ENCODE measurements at places on chromosomes 12 and 14.

DNA sequence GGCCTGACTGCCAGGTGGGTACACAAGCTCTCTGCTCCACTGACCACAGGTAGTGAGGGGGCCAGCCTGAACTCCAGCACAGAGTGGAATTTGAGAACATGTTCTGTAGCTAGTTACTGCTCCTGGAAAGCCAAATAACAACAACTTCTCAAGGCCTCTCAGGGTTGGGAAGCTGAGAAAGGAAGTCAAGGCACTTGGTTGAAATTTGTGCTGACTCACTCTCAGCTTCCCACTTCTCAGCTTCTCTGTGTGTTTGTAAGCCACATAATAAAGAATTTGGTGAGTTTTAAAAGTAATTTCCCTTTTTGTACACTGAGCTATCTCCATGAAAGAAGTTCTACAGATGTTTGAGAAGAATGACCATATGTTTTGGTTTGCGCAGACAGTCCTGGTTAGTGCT lies 234.9 kb downstream of the KTN1 start:
- DNase-seq: no peak

DNA sequence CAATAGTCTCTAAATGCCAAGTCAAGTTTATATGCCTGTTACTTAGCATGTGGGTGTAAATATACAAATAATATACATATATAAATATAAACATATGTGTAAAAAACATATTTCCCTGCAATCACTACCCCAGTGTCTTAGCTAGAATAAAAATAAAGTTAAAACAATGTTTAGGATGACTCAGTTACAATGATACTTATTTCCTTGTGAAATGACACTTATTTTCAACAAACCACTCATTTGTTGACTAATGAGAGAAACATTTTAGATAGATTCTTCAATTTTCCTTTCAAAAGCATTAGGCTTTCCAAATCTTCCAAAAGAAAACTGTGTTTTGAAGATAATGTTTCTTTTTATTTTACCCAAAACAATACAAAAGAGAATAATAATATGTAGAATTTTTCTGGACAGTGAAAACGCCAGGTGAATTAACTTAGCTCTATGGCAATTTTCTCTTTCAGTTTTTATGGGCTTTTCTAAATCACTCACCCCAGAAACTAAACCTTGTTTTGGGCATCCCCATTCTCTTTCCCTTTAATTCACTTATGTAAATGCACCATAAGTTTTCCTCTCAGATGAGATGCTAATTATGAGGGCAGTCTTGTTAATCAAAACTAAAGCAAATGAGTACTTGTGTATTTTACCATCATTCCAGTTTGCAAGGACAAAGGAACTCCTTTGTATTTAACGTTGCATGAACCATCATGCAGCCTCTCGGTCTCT lies 465.9 kb downstream of the BCAT1 start:
- DNase-seq: no peak

- no peak for DNase-seq
These were observed 2.3 kb downstream of the KIF26A start for GRCh38 chr14:104140463-104141331.

GRCh38 chr12:97713270-97713669 lies 250.7 kb downstream of the RMST start:
- DNase-seq: no peak

- DNase-seq: no peak
These were observed 12.3 kb downstream of the CCDC88C start for GRCh38 chr14:91405241-91405721.

DNA sequence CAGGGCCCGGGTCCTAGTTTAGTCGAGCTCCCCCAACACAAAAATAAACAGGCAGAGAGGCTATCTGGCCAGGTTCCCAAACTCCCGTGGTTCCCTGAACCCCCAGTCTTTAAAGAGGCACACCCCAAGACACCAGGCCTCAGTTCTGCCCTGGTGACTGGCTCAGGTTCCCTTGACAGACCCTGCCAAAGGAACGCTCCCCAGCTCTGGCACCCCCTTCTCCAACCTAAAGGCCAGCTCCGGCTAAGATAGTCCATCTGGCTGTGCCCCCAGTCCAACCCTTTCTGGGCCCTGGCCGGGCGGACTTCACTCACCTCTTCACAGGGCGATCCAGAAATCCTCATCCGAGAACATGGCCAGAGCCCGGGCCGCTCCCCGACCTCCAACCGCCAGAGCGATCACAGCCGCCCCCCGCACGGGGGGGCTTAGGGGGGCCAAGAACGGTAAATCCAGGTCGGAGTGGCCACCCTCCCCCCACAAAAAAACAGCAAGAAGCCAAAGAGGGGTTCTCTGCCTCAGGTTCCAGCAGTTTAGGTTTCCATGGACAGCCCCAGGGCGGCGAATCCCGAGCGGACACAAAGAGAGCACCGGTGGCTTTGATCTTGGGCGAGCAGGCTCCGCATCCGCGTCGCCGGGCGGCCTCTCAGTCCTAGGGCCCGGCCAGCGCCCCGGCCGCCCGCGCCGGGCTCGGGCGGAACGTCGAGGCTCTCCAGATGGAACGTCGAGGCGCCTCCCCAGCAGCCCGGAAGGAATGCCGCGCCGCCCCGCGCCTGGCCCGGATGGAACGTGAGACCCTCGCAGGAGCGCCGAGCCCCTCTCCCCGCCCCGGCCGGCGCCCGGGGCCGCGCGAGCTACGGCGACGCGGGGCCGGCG lies 1.1 kb downstream of the KMT2D start:
- DNase-seq: no peak

DNA sequence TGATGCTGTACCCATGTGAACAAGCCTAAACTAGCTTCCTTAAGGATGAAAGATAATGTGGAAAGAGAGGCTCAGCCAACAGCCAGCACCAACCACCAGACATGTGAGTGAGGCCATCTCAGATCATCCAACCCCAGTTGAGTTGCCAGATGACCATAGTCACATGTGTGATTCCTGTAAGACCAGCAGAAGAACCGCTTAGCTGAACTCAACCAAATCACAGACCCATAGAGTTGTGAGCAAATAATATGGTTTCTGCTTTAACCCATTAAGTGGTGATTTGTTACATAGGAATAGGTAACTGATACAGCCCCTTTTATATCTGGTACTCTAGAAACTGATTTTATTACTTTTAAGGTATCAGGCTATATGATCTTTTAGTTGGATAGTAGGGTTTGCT lies 17.6 kb upstream of the ELK3 start:
- DNase-seq: no peak

DNA sequence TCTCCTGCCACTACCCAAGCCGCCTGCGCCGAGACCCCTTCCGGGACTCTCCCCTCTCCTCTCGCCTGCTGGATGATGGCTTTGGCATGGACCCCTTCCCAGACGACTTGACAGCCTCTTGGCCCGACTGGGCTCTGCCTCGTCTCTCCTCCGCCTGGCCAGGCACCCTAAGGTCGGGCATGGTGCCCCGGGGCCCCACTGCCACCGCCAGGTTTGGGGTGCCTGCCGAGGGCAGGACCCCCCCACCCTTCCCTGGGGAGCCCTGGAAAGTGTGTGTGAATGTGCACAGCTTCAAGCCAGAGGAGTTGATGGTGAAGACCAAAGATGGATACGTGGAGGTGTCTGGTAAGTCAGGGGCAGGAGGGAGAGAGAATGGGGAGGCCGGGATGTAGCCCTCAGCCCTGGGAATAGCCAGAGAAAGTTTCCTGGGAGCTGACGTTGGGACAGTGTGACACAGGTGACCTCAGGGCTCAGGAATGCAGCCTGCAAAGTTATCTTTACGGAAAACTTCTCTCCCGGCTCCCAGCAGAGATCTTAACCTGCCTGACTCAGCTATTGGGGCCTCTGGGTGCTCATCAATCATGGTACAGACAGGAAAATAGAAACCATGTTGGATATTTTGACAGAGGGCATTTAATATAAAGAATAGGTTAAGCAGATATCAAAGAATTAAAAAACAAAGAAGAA lies 747 bp downstream of the HSPB8 start:
- no peak for DNase-seq

- DNase-seq: no peak
These were observed 164.8 kb downstream of the SNAPC1 start for GRCh38 chr14:61927060-61927459.

DNA sequence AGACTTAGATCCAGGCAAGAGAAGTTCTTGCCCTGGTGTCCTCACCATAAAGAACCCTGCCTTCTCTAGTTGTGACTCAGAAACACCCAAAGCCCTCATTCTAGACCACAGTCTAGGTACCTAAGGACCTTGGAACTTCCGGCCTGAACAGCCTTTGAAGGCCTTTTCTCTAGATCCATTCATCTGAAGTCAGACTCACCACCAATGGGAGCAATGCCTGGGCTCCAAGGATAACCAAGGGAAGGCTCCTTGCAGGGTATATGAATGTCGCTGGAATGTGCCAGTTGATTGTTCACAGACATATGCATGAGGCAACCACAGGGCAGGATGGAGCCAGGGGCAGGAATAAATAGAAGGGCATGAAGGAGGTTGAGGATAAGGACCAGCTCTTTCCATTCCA lies 86.3 kb downstream of the PLCZ1 start:
- no peak for DNase-seq

- DNase-seq: peak; percentile 68
These were observed 17.0 kb downstream of the ZDHHC22 start for GRCh38 chr14:77124345-77125280.

- DNase-seq: peak; percentile 99
These were observed at the start of gene IRF9 for GRCh38 chr14:24160850-24161804. Gene IRF9 (plus strand): TSS chr14:24161265. CDS start chr14:24162145, 880 bp downstream.

DNA sequence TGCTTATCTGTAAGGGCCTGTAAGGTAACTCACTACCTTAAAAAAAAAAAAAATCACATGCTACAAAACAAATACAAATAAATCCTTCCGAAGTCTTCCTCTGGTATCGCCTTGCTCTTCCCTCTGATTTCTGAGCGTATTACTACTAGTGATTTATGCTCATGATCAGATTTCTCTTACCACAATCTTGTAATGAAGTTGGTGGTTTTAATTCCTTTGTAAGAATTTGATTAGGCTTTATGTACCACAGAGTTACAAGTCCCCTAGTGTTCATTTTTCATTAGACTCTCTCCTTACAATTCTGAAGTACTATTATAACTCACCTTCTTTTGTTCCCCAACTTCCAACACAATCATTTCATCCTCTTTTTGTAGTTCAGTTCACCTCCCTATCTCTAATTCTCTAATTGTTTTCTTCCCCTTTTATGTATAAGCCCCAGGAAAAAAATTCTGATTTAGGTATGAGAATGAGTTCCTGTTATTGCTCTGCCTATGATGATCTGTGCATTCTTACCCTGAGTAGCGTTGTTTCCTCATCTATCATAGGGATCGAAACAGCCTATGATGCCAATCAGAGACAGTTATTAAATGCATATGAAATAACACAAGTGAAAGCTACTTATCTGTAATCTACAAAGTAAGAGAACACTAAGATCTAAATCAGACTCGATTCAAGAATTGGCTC lies 81.5 kb downstream of the EPS8 start:
- no peak for DNase-seq

DNA sequence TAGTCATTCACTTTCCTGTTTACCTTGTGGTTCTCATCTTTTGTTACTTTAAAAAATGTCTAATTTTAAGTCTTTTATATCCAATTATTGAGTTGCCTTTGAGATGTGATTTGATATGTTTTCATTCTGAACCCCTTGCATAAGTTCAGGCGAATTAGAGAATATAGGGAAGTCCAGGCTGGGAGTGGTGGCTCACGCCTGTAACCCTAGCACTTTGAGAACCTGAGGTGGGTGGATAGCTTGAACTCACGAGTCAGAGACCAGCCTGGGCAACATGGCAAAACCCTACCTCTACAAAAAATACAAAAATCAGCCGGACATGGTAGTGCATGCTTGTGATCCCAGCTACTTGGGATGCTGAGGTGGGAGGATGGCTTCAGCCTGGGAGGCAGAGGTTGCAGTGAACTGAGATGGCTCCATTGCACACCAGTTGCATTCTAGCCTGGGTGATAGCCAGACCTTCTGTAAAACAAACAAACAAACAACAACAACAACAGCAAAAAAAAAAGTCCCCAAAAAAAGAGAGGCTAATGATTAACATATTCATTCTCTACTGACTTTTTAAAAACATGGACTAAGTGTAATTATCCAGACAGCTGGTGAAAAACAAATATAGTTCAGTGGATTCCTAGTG lies 451.1 kb upstream of the RGS6 start:
- DNase-seq: no peak

DNA sequence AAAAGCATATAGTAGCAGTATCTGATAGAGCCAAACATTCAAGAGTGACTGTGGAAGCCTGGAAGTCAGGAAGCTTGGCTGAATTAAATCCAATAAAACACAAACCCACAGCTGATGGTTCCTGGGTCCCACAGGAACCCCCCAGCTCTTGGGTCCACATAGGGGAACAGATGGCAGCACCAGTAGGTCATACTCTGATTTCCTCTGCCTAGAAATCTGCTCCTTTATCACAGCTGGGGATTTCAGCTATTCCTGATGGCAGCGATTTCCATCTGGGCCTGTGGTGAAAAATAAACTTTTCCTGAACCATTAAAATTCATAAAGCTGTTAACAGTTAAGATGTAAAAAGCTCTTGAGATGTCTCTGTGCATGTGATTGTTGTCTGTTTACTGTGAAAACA lies 202.0 kb upstream of the FRMD6 start:
- DNase-seq: peak; percentile 69

- DNase-seq: no peak
These were observed 79.3 kb downstream of the TMEM121 start for GRCh38 chr14:105605464-105606304.

- DNase-seq: no peak
These were observed 341.1 kb downstream of the BTG1 start for GRCh38 chr12:91804533-91804932.

DNA sequence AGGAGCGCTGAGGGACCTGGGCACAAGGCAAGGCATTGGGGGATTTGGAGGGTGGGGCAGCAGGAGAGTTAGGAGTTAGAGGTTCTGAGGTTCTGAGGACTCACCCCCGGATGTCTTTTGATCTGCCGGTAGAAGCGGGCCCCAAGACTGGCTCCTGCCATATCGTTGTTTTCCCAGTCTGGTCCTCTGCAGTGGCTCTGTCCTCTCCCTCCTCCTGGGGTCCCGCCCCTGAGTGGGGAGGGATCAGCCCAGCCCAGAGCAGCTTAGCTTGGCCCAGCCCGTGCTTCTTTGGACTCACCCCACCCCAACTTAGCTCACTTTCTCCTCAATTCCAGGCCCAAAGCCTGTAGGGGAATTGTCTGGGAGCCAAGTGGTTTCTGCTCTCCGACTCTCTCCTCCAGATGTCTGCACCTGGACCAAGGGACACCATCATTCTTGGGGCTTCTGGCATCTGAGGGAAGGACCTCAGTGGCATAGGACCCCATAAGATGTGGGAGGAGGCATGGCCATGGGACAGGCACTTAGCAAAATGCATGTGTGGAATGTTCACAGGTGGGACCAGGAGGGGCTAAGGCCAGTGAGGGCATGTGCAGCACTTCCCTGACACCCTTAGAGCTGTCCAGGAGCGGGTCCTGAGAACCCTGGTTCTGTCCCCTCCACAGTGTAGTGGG lies 7.5 kb downstream of the SHMT2 start:
- DNase-seq: no peak

- no peak for DNase-seq
These were observed 907 bp upstream of the LRIG3 start for GRCh38 chr12:58920961-58921861.

All from NCI-H524 (cell line).